Gastrocnemius medialis (tissue), 4 donors: ENCODE measurements at places on chromosomes 11 and 22. TPM values are rescaled to one million over a fixed set of nuclear protein-coding genes. Genes with fewer than 3 reads are reported as not detected.

DNA sequence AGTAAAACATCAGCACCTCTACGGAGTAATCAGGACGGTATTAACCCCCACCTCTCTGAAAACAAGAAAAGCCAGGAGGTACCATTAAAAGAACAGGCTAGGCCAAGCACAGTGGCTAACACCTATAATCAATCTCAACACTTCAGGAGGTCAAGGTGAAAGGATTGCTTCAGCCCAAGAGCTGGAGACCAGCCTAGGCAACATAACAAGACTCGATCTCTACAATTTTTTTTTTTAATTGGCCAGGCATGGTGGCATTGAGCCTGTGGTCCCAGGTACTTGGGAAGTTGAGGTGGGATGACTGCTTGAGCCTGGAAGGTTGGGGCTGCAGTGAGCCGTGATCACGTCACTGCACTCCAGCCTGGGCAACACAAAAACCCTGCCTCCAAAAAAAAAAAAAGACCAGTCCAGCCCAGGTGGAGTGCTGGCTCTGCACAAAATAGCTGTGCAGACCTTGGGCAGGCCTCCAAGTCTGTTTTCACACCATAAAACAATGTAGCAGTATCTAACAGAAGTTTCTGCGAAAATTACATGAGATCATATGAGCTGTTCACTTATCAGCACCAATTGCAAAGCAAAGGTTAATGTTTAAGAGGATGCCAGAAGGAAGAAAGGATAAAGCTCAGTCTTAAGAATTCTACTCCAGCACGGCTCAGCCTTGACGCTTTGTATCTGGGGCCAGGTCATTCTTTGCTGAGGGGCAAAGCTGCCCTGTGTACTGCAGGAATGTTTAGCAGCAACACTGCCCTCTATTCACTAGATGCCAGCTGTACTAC, 14.8 kb downstream of the CHKA start:
- H3K4me3 ChIP-seq: no peak overlapping the region
- no peak for DNase-seq
- no peaks in the 10 kb centered on the region for H3K4me1 ChIP-seq

Gene PRAME
- total RNA-seq: not detected

- peak overlapping the region; percentile 89 for H3K4me3 ChIP-seq
- H3K27me3 ChIP-seq: no peaks in the 10 kb centered on the region
- H3K36me3 ChIP-seq: no peaks in the 10 kb centered on the region
- H3K4me1 ChIP-seq: peaks cover 19% of the 10 kb centered on the region
- DNase-seq: peak; percentile 18
- peak overlapping the region; percentile 91 for H3K27ac ChIP-seq
Observed at GRCh38 chr11:43359422-43359818, 700 bp downstream of the TTC17 start.

DNA sequence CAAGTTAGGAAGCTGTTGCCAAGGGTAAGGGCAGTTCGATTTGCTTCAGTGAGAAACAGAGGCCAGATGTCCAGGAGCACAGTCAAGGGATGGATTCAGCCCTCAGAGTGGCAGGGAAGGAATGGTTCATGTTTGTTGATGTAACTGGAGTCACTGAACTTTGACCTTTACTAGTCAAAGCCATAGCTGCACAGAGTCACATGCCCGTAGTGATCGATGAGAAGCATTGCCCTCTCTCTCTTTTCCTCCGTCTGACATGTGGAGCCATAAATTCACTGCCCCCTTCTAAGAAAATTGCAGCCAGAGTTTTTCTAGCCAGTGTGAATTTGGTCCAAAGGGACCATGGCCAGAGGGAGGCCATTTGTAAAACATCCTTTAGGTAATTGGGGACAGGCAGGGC, 124.1 kb upstream of the MTNR1B start:
- H3K36me3 ChIP-seq: no peaks in the 10 kb centered on the region
- no peak overlapping the region for H3K27ac ChIP-seq
- no peaks in the 10 kb centered on the region for H3K27me3 ChIP-seq
- H3K4me1 ChIP-seq: no peaks in the 10 kb centered on the region
- no peak for DNase-seq

DNA sequence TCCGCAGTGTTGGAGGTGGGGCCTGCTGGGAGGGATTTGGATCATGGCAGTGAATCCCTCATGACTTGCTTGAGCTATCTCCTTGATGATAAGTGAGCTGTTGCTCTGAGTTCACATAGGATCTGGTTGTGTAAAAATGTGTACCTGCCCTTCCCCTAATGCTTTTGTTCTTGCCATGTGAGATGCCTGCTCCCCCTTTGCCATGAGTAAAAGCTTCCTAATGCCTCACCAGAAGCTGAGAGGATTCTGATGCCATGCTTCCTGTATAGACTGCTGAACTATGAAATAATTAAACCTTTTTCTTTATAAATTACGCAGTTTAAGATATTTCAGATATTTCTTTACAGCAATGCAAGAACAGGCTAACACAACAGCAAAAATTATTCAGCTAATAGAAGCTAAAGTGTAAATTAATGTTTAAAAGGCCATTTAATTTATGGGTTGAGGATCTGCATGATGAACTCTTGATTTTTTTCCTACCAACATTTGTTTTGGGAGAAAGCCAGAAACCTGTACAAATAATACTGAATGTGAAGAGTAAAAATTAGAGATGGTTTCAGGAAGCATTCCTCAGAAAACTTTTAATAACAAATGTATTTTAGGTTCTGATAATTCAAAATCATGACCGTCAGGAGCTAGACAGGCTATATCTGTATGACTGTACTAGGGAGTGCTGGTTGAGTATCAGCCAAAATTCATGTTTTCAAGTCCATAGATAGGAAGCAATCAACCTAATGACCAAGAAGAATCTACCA, 177.5 kb upstream of the GRIA4 start:
- H3K36me3 ChIP-seq: no peaks in the 10 kb centered on the region
- H3K4me3 ChIP-seq: no peak overlapping the region
- H3K27me3 ChIP-seq: no peaks in the 10 kb centered on the region
- no peak for DNase-seq

DNA sequence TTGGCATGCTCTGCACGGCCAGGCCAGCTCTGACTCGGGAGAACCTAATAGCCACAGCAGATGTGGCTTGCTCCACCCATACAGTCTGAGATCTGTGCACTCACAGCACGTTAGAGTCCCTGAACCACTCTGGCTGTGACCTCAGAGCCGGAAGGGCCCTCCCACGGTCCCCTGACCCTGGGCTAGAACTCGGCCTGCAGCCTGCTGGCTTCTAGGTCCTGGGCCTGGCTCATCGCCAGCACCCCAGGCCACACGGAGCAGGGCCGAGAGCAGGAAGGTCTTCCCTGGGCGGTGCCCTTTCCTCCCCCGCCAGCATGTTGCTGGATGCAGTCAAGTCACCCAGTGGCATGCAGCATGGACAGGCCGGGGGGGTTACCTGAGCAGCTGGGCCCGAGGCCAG, 35.3 kb upstream of the TTLL12 start:
- H3K4me3 ChIP-seq: no peak overlapping the region
- DNase-seq: no peak
- H3K27ac ChIP-seq: no peak overlapping the region
- H3K4me1 ChIP-seq: no peaks in the 10 kb centered on the region
- no peaks in the 10 kb centered on the region for H3K27me3 ChIP-seq

- no peaks in the 10 kb centered on the region for H3K36me3 ChIP-seq
- DNase-seq: no peak
- H3K4me3 ChIP-seq: no peak overlapping the region
Observed at GRCh38 chr11:10594407-10594806, 25.9 kb upstream of the LYVE1 start.
